Body of pancreas (tissue), 4 donors: ENCODE measurements at places on chromosomes 2 and 18.

GRCh38 chr2:140200307-140200706 is 1420.1 kb upstream of the NXPH2 start:
- DNase-seq: no peak

DNA sequence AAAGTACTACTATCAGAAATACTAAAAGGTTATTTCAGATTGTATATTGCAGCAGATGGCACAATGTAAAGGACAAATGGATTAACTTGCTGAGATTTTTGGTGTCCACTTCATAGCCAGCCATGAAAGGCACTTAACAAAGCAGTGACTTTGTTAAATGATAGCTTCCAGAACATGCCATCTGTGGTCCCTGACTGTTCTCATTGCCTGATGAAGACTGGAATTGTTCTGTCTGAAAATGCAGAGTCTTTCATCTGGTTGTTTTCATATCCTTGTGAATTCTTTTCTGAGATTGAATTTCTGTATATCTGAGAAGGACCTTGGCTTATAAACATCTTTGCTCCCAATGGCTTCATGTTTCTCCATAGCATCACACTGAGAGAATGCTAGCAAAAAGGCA is 44.4 kb upstream of the LRRTM1 start:
- DNase-seq: no peak

GRCh38 chr2:128525653-128526052 is 207.0 kb upstream of the HS6ST1 start:
- no peak for DNase-seq

DNA sequence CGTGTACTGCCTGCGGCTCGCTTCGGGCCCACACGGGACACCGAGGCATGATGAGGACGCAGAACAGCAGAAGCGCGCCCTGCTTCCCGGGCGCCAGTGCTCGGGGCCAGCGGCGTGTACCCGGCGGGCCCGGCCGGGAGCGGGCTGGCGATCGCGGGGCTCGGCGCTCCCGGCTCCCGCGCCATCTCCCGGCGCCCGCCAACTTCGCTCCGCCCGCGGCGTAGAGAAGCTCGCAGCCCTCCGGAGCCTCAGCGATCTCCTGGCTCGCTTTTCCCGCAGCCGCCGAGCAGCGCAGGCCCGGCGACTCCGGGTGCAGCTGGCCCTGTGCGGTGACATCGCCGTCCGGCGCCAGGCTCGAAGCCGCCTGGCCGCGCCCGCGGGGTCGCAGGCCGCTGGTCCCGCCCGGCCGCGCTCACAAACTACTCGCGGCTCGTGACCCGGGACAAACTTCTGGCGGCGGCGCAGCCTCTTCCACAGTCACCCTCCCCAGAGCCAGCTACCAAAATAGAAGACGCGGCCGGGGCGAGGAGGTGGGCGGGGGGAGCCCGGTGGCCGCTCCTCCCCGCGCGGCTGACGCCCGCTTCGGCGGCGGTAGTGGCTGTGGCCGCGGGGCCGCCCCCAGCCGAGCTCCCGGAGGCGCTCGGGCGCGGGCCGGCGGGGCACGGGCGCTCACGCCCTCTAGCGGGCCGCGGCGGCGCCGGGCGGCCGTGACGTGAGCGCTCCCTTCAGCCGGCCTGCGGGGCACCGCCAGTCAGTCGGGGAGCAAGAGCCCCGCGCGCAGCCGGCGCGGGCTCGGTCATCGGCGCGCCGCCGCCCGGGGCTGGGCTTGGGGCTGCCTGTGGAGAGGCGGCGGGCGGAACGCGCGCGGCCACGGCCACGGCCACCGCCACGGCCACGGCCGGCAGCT is at the start of gene PTPRM:
Gene PTPRM (plus strand): TSS at position 750 of the 907 bp plus-strand sequence. CDS start 503 bp downstream, outside the sequence.
- DNase-seq: peak; percentile 83

- no peak for DNase-seq
Measured at GRCh38 chr2:139080244-139080643, 300.1 kb upstream of the NXPH2 start.

- no peak for DNase-seq
Measured at GRCh38 chr2:211061612-211062296, 505.4 kb downstream of the CPS1 start.

DNA sequence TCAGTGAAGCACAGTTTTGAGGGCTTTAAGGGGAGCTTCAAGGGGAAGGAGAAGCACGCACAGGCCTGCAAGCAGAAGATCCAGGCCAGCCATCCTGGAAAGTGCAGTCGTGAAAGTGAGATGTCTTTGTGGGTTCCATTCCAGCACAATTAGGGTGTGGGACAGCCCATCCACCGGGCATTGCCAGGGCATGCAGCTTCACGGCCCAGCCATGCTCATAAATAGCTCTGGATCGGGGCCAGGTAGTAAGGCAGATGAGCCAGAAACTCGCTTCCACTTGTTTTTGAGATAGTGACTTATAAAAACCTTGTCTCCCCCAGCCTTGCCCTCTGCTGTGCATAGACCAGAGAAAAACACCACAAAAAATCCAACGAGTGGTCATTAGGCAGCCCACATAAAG is 21.0 kb downstream of the KDSR start:
- DNase-seq: no peak

- DNase-seq: peak; percentile 76
Measured at GRCh38 chr2:95115418-95115817, 6.2 kb downstream of the MRPS5 start.

DNA sequence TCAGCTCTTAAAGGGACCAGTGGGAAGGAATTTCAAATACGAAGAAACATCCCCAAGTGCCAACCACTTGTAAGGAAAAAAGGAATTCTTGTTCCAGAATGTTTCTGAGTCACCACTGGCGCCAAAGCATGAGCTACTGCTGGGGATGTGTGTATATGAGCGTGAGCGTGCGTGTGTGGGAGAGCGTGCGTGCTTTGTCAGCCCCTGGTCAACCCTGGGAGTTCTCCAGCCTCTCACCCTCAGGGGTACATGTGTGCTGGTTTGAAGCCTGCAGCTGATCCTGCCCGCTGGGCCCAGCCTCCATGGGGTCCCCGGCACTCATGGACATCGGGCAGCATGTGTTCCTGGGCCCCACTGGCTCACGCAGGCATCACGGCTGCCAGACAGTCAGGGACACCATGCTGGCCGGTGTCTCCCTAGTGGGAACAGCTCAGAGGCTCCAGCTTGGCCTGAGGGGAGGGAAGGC is 17.1 kb downstream of the HS6ST1 start:
- no peak for DNase-seq

- no peak for DNase-seq
Measured at GRCh38 chr2:110960281-110960680, 160.4 kb upstream of the BCL2L11 start.

- no peak for DNase-seq
Measured at GRCh38 chr2:28250006-28250405, 142.7 kb upstream of the FOSL2 start.

GRCh38 chr18:13051950-13052349 is 60.8 kb downstream of the CEP192 start:
- DNase-seq: no peak

- DNase-seq: no peak
Measured at GRCh38 chr2:133658020-133658903, 90.0 kb upstream of the NCKAP5 start.

DNA sequence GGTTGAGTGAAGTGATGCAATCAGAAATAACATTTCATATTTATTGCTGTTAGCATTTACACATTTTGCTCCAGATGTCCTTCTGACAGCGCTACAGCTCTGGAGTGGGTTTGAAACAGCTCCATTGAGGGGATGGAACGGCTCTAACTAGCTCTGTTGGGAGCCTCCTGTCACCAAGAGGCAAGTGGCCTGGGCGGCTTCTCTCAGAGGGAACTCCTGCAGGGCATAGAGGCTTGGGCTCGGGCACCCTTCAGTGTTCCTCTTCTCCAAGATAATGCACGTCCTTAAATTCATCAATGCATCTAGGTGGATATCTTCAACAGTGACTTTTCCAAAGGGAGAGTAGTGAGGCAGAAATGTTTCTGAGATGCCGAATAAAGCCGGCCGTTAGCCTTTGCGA is 122.5 kb downstream of the CNTNAP5 start:
- DNase-seq: no peak
